ENCODE measurements at places on chromosomes 6 and 20. TPM values are rescaled to one million over a fixed set of nuclear protein-coding genes. Genes with fewer than 3 reads are reported as not detected.
A peak's percentile ranks its signal among the peaks of the same experiment; 100 is the strongest.

DNA sequence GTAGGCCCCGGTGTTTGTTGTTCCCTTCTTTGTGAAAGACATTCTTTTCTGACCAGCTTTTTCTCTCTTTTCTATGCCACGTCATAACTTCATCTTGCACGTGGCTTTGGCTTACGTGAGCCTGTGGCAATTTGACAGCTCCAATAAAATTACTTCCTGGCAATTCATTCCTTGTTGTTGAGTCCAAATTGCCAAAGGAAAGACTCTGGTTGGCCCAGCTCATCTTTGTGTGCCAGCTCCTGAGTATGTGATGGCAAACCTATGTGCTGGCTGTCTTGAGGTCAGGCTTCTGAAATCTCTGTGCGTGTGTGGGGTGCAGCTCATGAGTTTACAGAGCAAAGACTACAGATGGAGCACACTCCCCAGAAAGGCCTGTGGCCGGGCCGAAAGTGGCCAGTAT, 272.5 kb upstream of the SGK1 start:
- no peak for DNase-seq

GRCh38 chr6:144185133-144185836, 35.0 kb downstream of the STX11 start:
- no peak for DNase-seq

DNA sequence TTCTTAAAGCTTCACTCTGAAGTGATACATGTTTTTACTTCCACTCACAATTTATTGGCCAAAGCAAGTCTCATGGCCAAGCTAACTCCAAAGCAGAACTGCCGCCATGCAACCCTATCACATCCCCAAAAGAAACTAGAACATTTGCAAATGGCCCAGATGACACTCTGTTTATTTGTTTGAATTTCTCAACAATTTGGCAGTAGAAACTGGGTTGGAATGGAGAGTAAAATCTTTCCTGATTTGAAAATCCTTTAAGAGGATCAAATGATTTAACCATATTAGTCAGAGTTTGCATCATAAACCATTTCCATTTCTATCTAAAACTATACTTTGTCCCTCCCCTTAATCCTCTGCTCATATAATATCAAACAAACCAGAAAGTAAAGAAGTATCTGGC, 39.1 kb upstream of the E2F3 start:
- no peak for DNase-seq

GRCh38 chr6:169965657-169966311, 214.4 kb downstream of the ERMARD start:
- peak; percentile 18 for DNase-seq

GRCh38 chr20:59603176-59603575, 1.2 kb upstream of the PHACTR3 start:
- DNase-seq = no peak

DNA sequence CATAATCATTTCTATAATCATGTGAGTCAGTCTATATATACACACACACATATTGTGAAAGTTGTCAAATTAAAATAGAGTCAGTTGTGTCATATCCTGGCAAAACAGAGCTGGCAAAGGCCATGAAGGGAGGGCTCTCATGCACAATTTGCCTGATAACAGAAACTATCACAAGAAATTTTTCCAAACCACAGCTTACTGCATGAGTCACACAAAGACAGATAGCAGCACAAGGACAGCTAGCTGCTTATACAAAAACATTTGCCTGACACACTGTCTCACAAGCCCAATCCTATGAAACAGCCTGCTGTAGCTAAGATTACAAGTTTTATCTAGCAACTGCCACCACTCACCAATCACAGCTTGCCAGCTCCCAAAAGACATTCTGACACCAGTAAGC, 848.5 kb upstream of the MAN1A1 start:
- no peak for DNase-seq

FBXO5 gene
- total RNA-seq = 8.8 TPM

GRCh38 chr20:41468994-41469600, 102.5 kb upstream of the EMILIN3 start:
- peak; percentile 18 for DNase-seq

SPATS1 gene
- not detected for total RNA-seq
